Muscle of back (tissue), 13 donors: ENCODE measurements at places on chromosomes 13 and 19. TPM values are rescaled to one million over a fixed set of nuclear protein-coding genes. Genes with fewer than 3 reads are reported as not detected.
A peak's percentile ranks its signal among the peaks of the same experiment; 100 is the strongest.

Gene CYP4F3
- 0.26 TPM for polyA plus RNA-seq

Gene KISS1R
- polyA plus RNA-seq = not detected

Gene GJA3
- 5.1 TPM for polyA plus RNA-seq

Gene ZNF304
- polyA plus RNA-seq = 9.7 TPM

Gene LRRC4B
- 8.4 TPM for polyA plus RNA-seq

Gene RNF17
- polyA plus RNA-seq = 0.31 TPM

- DNase-seq = no peak
Observed at GRCh38 chr19:34241513-34242337, 12.6 kb upstream of the GARRE1 start.

GRCh38 chr13:99709134-99709533, 207.9 kb downstream of the TM9SF2 start:
- DNase-seq = no peak

DNA sequence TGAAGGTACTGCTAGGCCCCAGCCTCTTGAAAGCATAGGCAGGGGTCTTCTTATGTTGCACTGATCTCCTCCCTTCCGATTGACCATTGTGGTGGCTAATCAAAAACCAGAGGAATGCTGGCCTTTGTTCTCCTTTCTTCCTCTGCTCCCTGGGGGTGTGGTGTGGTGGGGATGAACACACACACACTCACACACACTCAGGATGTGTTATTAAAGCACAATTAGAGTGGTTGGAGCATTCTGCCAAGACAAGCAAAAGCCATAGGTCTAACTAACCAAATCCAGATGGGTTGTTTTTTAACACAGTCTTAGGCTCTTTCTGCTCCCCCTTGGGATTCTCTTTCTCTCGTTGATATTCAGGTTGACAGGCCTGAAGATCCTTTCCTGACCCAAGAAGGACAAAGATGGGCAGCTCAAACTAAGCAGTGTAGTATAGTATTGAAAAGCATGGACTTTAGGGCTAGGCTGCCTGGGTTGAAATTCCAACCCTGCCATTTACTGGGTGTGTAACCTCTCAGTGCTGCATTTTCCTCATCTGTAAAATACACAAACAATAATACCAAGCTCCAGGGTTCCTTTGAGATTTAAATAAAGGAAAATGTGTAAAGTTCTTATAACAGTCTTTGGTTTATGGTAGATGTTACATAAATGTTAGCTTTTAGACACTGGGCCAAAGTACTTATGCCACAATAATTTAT, 25.5 kb upstream of the DGKH start:
- no peak for DNase-seq

DNA sequence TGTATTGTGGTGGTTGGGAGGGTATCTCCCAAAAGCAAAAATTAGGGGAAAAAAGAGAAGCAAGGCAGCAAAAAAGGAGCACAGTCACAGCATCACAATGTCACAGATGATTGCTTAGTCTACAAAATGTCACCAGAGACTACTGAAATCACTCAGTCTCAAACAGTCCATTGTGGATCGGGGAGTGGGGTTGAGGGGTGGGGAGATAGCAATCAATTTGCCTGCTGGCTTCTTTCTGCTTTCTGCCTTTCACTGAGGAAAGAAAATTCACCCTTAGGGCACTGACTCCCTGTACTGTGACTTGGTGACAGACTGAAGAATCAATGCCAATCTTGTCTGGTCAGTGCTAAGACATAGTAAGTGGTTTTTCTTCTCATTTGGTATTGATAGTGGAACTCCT, 2127.1 kb upstream of the PCDH20 start:
- no peak for DNase-seq

DNA sequence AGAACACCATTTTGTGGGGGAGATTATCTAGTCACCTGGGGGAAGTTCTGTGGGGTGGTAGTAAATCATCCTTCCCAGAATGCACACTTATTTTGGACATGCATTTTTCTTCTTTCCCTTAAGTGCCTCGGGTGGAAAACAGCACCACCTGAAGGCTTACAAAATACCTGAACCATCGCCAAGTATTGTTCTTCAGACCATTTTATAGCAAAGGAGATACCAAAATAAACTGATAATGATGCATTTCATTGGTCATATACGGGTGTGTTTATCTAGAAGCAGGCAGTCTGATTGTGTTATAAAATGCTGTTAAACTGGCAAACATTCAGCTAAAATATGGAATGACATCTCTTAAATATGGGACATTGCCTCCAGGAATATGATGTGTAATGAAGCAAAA, 1034.7 kb downstream of the SLITRK1 start:
- DNase-seq = no peak

- DNase-seq = no peak
Observed at GRCh38 chr13:33918199-33918932, 100.4 kb downstream of the RFC3 start.

- no peak for DNase-seq
Observed at GRCh38 chr13:104106705-104107393, 1040.6 kb upstream of the SLC10A2 start.

DNA sequence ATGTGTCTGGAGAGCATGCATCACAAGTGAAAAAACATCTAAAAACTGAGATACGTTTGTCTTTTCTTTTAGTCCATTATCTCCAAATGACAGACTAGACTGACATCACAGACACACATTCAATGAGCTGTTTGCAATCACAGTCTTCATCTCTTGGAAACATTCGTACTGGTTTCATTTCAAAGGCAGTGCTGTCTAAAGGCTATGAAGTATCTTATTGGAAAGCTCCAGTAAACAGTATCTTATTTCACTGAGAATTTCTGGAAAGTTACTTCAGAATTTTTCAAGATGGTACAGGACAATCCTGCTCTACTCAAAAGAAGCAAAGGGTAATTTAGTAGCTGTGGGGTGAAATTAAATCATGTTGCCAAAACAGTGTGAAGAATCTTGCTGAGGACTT, 53.5 kb upstream of the TNFRSF19 start:
- no peak for DNase-seq

- DNase-seq = no peak
Observed at GRCh38 chr13:70841240-70842061, 733.2 kb upstream of the KLHL1 start.

DNA sequence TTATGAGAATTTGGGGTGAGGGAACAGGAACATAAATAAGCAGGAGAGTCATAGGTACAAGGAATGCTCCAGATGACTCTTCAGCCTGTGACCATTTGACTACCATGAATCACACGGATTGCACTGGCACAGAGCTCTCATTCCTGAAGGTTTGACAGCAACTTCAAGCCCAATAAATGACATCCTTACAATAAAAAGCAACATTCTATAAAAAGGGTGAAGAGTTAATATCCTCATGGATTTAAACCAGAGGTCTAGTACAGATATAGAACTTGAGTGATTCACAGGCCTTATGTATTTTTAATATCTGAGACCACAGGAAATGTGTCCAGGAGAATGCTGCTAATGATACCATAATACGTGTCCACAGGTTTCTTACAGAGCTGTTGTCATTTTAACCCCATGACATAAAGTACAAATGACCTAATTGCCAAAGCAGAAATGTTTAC, 158.1 kb downstream of the IRS2 start:
- DNase-seq = peak; percentile 66

GRCh38 chr13:101736566-101736965, 284.1 kb downstream of the ITGBL1 start:
- DNase-seq = no peak

DNA sequence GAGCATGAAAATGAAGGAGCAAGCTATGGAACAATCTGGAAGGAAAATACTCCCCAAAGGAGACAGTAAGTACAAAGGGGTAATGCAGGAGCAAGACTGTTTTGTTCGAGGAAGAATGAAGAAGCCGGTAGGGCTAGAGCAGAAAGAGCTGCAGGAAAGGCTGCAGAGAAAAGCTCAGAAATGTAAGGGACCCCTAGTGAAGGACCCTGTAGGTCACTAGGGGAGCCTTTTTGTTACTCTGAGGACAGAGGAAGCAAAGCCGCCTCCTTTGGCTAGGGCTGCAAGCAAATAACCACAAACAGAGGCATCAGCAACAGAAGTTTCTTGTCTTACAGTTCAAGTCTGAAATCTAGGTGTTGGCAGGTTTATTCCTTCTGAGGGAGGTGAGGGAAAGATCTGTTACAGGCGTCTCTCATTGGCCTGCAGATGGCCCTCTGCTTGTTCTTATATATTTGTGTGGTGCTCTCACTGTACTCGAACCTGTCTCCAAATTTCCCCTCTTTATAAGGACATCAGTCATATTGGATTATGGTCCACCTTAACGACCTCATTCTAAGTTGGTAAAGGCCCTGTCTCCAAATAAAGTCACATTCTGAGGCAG, 362.3 kb downstream of the COG6 start:
- no peak for DNase-seq

DNA sequence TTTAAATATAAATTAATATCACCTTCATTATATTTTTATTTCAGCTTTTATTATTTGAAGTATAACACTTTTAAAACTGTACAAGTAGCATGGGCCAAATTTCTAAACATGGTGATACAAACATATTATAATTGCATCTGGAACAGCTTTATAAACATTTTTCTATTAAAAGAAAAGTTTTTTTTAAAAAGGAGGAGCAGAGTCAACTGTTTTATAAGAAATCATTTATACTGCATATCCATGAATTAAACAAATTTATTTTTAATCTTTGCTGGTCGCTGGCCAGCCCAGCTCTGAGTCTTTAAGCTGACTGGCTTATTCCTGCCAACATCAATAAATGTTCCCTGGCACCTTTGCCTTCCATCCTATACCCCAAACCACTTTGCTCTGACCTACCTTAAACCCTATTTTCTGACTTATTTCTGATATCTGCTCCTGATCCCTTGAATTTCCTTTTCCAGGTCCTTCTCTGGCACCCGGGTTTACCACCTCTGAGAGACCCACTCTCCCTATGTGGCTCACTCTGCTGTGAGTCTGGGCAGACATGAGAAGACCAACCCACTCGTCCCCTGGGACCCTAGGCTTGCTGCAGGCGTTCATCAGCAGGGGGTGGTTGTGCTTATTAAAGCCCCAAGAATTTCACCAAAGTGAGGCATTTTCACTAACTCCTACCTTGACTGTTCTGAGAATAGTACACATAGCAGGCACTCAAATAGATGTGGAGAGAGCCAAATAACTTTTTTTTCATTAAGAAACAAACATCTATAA, 220.3 kb downstream of the KLF12 start:
- no peak for DNase-seq

DNA sequence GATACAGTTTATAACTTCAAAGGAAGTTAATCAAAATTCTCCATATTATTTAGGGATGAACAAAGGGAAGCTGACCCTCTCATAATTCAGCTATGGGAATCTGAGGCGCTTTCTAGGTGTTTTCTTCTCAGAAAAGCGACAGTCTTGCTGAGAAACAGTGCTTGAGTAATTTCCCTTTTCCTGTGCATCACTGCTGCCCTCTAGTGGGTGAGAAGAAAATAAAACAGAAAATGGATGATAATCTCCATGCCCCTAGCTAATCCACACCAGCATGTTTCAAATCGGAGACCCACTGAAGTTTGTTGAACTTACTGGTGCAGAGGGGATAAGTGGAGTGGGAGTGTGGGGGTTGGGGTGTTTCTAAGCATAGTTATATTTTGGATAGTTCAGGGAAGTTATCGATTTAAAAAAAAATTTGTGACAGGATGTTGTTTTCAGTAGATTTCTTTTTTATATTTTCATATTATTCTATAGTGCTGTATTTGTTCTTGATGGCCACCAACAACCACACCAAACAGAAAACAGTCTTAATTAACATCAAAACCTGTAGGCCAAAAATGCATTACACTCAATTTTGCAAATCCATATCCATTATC, 21.4 kb downstream of the LCP1 start:
- peak; percentile 45 for DNase-seq

GRCh38 chr13:27966641-27967202, 2.4 kb downstream of the CDX2 start:
- DNase-seq = no peak

DNA sequence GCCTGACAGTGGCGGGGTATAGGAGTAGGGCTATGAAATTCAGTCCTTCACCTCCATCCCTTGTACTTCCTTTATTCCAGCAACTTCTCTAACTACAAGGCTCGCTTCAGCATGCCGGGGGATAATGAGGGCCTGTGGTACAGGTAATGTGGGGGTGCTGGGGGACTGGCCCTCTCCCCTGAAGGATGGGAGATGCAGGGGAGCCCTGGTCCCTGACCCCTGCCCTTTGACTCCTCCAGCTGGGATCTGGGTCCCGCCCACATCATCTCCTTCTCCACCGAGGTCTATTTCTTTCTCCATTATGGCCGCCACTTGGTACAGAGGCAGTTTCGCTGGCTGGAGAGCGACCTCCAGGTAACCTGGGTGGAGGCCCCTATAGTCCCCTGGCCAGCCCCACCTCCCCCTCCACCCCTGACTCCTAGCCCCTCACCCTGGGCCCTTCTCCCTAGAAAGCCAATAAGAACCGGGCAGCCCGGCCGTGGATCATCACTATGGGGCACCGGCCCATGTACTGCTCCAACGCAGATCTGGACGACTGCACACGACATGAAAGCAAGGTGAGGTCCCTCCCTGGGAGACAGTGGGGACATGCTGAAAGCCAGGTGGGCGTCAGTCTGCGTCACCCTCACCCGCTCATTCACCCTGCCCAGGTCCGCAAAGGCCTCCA, 16.5 kb downstream of the ACP7 start:
- no peak for DNase-seq

DNA sequence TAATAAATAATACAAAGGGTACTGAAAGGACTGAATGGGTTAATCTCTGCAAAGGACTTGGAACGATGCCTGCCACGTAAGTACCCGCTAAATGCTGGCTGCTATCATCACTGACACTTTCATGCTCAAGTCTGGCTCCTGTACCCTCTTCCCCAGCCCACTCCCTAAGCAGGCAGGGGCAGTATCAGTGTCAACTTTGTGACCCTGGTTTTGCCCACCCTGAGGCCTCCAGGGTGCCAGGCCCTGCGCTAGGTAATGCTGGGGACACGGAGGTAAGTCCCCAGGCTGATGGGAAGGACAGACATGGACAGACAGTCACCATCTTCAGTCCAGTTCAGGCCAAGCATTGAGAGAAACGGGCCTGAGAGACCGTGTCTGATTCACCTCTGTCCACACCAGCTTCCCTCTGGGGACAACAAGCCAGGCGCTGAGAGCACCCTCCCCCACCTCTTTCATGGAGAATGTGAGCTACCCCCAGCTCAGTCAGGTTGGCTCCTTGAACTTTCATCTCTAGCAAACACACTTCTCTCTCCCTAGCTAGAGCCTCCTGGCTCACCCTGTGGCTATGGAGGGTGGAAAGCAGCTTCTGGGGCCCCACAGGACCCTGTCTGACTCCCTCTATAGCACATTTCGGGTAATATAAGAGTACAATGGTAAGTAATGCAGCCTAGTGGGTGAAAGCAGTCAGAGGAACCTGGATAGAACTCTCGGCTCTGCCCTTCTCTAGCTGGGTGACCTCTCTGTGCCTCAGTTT, 800 bp downstream of the ETFB start:
- peak; percentile 15 for DNase-seq

DNA sequence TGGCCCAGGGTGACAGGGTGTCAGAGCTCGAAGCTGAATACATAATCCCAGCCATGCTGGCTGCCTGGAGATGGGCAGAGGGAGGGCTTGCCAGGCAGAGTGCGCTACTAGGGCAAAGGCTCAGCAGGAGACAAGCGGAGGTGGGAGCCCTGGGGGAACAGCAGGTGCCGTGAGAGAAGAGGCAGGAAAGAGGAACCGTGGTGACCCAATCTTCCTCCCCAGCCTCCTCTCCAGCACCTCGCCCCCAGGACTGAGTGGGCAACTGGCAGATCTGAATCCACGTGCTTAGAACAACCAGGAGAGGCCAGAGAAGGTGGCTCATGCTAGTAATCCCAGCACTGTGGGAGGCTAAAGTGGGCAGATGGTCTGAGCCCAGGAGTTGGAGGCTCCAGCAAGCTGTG, 11.0 kb upstream of the CCL25 start:
- no peak for DNase-seq

GRCh38 chr13:23377983-23378632, 55.4 kb downstream of the SACS start:
- DNase-seq = peak; percentile 98
